ENCODE measurements at places on chromosomes 2 and 18.
A peak's percentile ranks its signal among the peaks of the same experiment; 100 is the strongest.

GRCh38 chr18:77632758-77633157 is 383.1 kb downstream of the GALR1 start:
- peak; percentile 5 for DNase-seq

GRCh38 chr2:241595600-241596140 is 37.1 kb downstream of the BOK start:
- no peak for DNase-seq

DNA sequence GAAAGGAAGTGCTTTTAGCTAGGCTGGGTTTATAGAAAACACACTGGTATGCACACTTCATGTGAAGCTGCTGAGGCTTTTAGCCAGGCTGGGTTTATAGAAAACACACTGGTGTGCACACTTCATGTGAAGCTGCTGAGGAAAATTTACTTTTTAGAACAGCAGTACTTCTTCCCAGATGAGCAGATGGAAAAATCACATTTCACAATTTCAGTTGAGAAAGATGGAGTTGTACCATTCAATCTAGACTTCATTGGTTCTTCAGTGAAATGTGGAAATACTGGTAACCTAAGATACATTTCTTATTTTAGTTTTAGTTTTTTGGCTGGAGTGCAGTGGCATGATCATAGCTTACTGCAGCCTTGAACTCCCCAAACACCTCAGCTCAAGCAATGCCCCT is 11.1 kb downstream of the SNTG2 start:
- DNase-seq: no peak

- DNase-seq: no peak
Observed at GRCh38 chr18:63002305-63002704, 287.0 kb downstream of the PHLPP1 start.

DNA sequence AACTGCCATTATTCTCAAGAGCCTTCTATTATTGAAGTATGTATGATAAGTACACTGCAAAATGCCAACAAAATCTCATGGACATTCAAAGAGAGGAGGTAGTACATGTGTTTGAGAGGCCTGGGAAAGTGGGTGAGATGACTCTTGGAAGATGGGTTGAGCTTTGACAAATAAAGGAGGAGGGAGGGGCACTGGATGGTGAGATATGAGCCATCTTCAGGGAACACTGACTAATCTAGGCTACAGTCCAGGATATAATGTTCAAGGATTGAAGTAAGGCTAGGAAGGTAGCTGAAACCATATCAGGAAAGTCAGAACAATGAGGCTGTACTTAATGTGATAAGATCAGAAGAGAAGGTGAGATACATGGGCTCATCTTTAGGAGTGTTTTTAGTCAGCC is 559.7 kb downstream of the ZEB2 start:
- DNase-seq: no peak

DNA sequence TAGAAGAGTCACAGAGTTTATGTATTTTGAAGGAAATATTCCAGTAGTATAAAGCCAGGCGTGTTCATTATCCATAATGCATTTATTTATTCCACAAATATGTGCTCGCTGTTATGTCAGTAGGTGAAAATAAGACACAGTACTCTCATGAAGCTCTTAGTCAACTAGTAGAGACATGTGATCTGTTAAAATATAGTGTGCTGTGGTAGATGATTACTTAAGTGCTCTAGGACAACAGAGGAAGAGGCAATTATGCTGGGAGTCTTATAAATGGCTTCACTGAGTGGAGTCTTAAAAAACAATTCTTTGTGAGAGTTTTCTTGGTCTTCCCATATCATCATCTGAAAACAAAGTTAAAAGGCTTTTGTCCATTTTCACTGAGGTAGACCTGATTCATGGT is 457.3 kb downstream of the XIRP2 start:
- no peak for DNase-seq

DNA sequence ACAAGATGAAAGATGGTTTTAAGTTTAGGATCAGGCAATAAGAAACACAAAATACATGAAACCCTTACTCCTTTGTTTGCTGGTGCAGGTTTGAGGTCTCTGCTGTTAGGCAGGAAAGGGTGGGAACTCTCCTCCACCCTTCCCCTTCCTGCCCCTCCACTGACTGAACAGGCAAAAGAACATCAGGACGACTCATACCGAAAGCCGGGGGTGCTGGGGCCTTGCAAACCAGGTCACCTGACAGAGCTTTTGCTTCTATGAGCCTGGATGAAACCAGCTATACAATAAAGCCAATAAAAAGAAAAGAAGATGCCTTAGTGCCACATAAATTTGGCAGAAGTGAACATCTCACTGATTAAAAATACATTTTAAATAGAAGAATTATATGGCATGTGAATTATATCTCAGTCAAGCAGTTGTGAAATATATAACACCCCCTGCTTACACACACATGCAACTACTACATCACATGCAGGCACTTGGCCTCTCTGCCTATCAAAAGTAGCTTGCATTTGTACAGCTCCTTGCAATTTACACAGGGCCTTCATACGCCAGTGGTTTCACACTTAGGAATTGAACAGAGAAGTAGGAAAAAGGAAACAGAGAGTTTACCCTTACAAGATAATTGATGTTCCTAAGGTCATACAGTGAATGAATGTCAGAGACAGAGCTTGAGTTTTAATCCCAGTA is 215.1 kb upstream of the TRIB2 start:
- peak; percentile 86 for DNase-seq

- no peak for DNase-seq
Observed at GRCh38 chr2:109196081-109196875, 67.3 kb downstream of the SH3RF3 start.

- no peak for DNase-seq
Observed at GRCh38 chr18:55557211-55557610, 30.8 kb downstream of the TCF4 start.

GRCh38 chr2:174078275-174078674 is 113.1 kb upstream of the SP3 start:
- peak; percentile 33 for DNase-seq

GRCh38 chr2:8133913-8134472 is 547.9 kb upstream of the ID2 start:
- no peak for DNase-seq

DNA sequence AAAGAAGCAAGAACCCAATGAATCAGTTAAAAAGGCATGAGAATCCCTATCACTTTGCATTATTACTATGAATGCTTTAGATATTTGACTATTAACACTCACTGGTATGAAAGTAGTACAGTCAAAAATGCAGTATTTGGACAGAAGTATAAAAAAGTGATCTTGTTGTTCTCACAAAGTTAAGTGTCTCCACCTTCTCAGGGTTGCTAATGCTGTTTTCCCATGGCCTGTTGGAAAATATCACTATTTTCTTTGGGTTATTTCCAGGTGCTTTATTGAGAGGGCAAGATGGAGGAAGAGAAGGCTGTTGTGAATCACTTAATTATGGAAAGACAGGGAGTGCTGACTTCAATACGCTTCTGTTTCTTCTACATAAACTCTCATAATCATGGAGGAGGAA is 13.6 kb upstream of the CREB1 start:
- DNase-seq: no peak

- no peak for DNase-seq
Observed at GRCh38 chr18:46419391-46420141, 237.5 kb downstream of the LOXHD1 start.

- DNase-seq: no peak
Observed at GRCh38 chr18:70377317-70377799, 88.5 kb downstream of the SOCS6 start.

GRCh38 chr2:15449556-15450236 is 111.4 kb downstream of the NBAS start:
- peak; percentile 82 for DNase-seq

- no peak for DNase-seq
Observed at GRCh38 chr18:63245600-63245999, 74.0 kb downstream of the BCL2 start.

- no peak for DNase-seq
Observed at GRCh38 chr18:4599312-4599711, 144.2 kb upstream of the DLGAP1 start.

DNA sequence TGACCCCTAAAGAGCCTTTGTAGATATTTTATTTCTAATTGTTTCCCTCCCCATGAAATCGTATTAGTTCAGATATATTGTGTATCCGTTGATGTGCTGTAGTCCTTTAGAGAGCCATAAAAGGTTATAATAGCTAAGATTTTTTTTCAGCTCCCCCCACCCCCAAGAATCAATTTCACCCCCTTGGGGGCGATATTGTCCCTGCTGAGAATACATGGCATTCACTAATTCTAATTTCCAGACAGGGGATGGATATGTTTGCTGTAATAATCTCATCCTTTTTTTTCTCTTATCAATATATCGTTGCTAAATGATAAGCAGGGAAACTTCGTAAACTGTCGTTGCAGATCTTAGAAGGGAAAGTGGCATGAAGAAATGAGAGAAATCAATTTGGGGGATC is 530.7 kb downstream of the TMEM182 start:
- no peak for DNase-seq

DNA sequence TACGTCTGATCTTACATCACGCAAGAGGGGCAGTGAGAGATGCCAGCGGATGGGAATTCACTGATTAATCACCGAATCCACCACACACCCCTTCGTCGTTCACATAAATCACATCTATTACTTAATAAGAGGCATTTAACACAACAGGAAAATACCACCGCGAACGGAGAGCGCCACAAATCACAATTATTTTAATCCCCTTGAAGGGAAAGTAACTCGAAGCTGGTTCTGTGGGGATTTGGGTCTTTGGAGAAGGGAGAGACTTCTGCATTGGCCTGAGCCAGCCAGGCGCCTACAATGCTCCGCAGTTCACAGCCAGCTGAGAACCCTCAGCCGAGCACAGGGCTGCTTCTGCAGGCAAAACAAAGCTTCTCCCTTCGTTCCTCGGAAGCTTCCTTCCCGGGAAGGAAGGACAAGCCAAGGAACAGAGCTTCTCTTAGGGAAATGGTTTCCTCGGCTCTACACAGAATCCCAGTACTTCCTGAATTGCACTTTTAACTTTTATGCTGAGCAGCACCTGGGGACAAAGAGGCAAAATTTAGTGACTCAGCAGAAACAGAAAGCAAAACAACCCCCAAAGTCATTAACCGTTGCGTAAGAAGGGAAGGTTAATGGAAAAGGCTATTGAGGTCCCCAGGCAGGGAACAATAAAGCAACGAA is at the start of gene LRP1B:
Gene LRP1B (minus strand): TSS at position 7 of the 660 bp plus-strand sequence. CDS start 287 bp downstream, outside the sequence.
- no peak for DNase-seq

DNA sequence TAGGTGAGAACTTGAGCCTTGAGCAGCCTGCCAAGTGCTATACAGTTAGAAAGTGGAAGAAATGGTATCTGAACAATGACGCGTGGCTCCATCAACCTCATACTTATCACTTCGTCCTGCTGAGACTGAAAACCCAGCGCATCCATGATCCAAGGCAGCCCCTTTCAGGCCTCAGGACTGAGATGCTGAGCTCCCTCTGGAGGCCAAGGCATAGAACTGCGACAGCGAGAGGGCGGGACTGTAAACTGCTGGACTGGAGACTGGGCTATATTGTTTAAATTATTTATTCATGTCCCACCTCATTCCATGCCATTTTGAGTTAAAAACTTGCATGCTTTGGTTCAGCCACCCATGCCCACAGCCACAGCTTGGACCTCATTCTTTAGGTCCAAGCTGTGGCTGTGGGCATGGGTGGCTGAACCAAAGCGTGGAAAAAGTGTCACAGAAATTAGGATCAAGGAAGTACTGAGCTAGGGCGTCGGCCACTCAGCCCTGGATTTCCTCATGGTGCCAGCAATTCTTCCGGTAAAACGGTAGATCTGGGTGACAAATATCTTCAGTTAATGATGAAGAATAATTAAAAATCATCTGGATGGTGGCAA is 195.5 kb downstream of the L3MBTL4 start:
- no peak for DNase-seq

- no peak for DNase-seq
Observed at GRCh38 chr2:127769587-127769986, 41.4 kb downstream of the WDR33 start.

- DNase-seq: no peak
Observed at GRCh38 chr18:48766026-48766425, 184.7 kb downstream of the SMAD7 start.

DNA sequence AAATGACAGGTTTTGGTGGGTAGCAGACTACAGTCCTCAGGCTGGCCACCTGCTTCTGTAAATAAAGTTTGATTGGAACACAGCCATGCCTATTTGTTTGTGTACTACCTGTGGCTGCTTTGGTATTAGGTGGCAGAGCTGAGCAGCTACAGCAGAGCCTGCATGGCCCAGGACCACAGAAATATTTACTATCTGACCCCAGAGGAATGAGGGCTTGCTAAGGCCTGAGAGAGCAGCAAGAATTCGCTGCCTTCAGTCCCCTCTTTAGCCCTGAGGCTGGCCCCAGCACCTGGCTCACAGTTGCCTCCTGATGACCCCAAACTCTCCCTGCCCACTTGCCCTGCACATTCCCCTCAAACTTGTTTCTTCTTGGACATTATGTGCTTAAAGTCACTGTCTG is 32.5 kb downstream of the POLR1A start:
- no peak for DNase-seq

DNA sequence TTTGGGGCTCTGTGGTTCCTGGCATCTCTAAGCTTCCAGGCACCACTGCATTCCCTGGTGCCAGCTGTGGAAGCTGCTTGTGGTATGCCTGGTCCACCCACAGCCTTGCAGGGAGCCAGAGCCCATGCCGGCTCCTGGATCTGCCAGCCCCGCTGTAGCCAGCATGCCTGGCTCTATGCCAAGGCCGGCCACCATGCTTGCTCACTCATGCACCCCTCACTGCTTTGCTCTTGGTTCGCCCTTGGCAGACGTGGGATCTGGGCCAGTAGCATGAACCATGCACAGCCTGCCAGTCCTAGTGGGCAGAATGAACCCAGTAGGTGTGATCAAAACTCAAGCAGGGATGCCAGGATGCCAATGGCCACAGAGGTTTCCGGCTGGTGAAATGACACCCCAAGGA is 634.2 kb upstream of the TMEFF2 start:
- no peak for DNase-seq

DNA sequence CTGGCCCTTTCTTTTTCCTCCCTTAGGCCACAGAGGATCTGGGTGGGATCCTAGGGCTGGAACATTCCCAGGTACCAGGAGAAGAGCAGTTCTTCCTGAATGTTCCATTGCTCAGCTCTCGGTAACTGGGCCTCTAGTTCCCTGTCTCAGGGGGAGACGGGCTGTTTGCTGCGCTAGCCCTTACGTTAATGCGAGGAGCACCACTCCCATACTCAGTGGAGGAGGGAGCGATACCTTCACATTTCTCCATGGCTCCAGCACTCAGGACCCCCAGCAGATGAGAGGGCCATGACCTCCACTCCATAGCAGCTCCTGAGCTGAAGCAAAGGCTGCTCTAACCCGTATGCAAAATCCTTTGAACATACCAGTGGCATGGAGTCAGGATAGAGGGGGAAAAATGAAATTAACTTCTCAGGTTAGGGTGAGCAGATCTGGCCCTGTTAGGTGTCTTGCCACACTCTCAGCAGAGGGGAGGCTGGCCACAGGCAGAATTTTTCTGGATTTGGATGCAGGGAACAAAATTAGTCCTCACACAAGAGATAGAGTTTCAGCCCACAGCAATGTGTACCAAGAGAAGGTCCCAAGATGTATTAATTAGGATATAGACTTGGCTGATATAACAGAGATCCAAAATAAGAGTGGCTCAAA is 206.7 kb downstream of the ZFP36L2 start:
- no peak for DNase-seq

DNA sequence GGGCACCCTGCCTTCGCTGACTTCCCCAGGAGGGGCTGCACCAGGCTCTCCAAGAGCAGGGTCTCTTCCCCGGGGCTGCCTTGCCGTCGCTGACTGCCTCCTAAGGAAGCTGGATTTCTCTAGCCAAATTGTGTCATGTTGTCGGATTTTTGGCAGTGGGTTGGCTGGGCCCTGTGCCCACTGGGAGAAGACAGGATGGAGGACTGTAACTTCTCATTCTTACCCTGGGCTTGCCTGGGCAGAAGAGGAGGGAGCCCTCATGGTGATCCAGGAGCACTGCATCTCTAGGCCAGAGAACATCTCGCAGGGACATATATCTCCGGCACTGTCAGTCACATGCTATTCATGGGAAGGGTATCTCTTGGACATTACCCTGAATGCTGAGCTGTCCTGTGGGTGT is 6.3 kb downstream of the MYO7B start:
- DNase-seq: no peak

All from Kasumi-1 (cell line).